ENCODE measurements at places on chromosomes 7 and 10.

GRCh38 chr7:70657571-70657970, 474.4 kb upstream of the GALNT17 start:
- DNase-seq: no peak

DNA sequence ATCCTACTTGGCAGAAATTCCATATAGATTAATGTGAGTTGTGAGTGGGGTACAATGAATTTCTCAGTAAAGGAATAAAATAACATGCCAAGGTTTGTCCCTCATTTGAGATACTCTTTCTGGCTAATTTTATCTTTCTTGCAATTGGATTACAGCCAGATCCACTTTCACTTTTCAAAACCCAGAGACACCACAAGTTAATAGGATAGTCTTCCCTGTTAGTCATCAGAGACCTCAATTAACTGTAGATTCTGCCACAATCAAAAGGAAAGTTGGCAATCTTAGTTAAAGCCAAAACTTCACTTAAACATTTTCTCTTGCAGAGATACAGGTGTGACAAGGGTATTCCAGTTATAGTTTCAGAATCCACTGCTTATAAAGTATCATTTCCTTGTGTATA, 91.4 kb upstream of the PHYHIPL start:
- DNase-seq: no peak

GRCh38 chr7:104935276-104935675, 78.7 kb upstream of the KMT2E start:
- no peak for DNase-seq

DNA sequence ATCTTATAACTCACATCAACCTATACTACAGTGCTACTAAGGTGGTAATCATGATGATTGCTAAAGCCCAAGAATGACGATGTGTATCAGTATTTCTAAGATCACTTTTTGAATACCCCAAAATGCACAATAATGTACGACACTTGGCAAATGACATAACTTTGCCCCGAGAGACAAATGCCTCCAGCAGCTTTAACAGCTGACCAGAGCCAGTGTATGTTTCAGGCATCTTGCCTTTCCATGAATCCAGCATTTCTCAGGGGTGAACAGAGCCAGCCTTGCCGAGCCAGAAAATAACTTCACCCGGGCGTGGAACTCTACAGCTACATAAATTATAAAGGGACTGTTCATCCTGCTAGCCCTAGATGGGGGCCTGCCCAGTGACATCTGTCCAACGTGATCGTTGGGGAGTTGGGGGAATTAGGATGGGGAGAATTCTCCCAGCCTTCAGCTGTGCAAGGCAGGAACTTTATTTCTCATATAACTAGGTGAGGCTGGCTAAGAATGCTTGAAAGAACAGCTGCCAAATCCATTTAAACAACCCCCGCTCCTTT, 1.8 kb downstream of the IGFBP3 start:
- DNase-seq: no peak

GRCh38 chr10:28738200-28738599, 60.9 kb downstream of the BAMBI start:
- no peak for DNase-seq

DNA sequence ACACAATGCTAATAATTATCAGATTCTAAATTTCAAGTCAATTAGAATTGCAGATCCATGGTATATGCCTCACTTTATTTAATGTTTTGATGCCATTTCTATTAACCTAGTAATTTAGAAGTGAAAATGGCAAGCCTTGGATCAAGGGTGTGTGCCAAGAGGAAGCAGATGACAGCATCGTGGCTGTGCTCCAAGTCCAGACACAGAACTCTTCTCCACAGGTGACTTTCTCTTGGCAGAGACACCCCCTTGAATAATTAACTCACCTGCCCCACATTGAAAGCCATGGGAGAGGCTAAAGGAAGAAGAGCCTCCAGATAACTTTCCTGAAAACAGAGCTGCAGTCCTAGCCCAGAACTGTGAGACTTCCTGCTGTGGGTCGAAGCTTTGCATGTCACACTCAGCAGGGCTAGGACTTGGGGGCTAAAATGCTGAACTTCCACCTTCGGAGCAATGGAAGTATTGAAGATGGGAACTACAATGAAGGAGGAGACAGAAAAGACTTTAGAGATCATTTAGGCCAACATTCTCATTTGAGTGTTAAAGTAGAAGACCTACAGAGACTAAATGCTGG, 996 bp upstream of the C10orf90 start:
- no peak for DNase-seq

GRCh38 chr10:20502903-20503585, 394.1 kb downstream of the NEBL start:
- DNase-seq: no peak

DNA sequence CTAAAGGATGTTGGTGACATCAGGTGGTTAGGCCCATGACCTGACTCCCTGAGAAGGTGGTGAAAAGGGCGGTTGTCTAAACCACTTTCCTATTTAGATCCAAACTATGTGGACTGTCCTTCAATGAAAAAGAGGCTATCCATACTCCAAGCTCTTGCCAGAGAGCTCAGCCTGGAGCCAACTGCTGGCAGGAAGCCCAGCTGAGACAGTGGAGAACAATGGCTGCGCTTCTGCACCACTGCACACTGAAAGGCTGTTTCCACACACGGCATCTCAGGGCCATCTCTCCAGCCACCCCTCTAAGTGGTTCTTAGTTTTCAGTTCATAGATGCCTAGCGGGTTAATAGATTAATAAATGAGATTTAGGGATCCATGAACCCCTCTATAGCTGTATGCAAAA, 488.8 kb upstream of the ZMIZ1 start:
- DNase-seq: no peak

GRCh38 chr7:29053105-29053872, 93.0 kb downstream of the CPVL start:
- DNase-seq: no peak

DNA sequence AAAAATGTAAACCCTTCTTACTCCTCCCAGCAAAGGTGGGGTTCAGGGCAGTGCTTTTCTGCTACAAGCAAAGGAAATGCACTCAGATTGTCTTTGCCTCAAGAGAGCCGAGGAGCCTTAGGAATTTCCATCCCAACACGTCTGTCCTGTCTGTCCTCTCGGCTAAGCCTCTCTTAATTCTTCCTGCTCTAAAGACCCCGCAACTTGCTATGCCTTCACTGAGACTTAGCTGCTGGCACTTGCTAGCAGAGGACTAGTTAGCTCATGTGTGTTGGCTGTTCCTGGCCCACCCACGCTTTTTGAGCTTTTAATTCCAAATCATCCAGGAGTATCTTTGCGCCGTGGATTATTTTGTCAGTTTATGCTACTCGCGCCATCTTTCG, 481 bp upstream of the NPM3 start:
- DNase-seq: no peak

DNA sequence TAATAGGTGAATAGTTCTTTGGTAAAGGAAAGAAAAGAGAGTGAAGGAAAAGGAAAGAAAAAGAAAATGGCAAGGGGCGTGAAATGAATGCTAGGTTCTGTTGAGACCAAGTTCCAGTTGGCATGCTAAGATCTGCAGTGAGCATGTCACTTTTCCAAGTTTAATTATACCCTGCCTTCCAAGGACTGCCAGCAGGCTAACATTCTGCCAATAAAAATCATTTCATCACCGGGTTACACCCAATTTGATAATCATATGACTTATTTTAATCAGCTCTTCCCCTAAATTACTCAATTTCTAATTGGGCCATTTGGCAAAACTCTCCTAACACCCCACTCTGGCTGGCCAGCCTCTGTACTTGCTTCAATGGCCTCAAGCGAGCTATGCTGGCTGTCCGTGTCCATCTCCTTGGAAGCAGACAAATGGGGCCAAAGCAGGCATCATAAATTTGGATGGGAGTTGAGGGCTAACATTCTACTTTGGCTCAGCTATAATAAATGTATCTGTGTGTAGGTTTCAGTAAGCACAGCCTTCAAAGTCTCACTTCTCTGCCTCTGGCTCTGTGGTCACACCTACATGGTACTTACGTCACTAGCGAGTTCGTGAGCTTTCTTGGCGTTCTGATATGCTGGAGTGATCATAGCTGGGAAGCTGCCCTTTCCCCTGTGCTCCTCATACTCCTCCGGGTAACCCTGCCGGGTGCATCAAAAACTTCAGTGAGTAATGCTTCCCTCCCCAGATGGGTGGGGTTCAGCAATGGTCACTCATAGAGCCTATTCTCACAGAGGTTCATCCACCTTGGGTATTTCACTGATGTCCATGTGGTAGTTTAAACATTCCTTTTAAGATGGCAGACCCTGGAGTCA, 17.3 kb downstream of the NRAP start:
- DNase-seq: no peak

DNA sequence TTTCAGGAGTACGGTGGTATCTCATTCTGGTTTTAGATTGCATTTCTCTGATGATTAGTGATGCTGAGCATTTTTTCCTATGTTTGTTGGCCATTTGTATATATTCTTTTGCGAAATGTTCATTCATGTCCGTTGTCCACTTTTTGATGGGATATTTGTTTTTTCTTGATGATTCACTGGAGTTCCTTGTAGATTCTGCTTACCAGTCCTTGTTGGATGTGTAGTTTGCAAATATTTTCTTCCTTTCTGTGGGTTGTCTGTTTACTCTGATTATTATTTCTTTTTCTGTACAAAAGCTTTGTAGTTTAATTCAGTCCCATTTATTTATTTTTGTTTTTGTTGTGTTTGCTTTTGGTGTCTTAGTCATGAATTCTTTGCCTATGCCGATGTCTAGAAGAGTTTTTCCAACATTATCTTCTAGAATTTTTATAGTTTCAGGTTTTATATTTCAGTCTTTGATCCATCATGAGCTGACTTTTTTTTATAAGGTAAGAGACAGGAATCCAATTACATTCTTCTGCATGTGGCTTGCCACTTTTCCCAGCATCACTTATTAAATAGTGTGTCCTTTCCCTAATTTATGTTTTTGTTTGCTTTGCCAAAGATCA, 320.5 kb downstream of the MAGI2 start:
- DNase-seq: no peak

DNA sequence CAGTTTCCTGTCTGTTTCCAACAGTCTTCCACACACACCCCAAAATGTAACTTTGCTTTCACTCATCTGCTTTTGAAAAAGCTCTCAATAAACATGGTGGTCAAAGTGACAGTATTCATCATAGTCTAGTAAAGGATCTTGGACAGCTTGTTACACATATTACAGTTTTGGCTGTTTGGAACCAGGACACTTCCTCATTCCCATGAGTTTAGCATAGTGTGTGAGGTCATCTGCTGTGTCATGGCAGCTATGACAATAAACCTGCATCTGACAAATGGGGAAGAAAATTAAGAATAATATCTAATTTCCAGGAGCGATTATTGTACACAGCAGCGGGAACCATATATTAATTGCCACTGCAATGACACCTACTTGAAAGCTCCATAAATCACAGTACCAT, 184.3 kb upstream of the SLC26A5 start:
- no peak for DNase-seq

DNA sequence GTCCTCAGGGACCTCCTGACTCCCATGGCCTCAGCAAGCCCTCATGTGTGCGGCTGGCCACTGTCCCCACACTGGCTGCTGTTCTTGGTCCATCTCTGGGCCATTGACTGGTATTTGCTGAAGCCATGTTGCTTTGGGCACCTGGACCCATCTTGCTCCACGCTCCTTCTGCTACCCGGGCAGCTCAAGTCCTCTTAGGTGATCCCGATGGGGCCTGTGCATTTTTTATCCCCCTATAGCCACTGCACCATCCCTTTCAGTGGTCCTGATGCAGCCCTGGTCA, 16.7 kb downstream of the RAMP3 start:
- no peak for DNase-seq

DNA sequence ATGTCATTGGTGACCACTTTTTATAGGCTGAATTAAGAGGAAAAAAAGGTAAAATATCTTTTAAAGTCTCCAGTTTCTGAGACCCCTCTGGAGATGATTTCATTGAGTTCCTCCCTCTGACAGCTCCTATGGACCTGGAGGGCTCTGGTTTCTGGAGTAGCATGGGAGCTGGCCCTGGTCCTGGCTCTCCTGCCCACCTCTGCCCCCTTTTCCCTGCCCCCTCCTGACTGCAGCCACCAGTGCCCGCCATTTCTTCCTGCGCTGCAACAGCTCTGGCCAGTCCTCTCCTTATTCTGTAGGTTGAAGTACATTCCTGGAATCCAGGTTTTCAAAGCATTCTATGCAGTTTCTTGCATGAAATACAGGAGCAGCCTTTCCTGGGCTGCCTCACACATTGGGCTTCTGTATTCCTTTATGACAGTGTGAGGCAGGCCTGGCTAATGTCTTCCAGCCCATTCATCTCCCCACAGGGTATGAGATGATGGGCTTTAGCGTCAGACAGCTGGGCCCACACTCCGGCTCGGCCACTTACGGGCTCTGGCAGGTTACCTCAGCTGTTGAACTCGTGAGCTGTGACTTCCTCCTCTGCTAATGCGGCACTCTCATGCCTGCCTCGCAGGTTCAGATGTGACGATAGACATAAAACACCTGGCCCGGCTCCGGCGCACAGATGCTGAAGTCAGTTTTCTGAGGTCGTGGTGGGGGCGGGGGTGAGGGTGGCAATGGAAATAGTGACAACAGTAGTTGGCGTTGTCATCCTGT, 101.7 kb downstream of the MGMT start:
- DNase-seq: no peak

DNA sequence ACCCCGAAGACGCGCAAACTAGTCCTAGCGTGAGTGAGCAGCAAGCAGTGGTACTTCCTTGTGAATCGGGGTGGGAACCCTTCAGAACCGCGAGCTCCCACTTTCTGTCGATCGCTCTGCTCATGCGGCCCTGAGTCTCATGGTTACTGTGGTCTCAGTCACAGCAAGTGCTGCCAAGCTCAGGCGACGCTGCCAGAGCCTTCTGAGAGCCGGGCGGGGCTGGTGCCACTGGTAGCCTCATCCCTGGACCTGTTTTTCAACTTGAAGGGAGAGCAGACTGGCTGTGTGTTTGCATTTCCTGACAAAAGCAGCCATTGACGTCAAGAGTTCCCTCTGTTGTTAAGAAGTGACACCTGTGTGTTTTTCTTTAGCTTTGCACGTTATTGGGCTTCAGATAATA, 32.9 kb upstream of the BHLHA15 start:
- DNase-seq: no peak

DNA sequence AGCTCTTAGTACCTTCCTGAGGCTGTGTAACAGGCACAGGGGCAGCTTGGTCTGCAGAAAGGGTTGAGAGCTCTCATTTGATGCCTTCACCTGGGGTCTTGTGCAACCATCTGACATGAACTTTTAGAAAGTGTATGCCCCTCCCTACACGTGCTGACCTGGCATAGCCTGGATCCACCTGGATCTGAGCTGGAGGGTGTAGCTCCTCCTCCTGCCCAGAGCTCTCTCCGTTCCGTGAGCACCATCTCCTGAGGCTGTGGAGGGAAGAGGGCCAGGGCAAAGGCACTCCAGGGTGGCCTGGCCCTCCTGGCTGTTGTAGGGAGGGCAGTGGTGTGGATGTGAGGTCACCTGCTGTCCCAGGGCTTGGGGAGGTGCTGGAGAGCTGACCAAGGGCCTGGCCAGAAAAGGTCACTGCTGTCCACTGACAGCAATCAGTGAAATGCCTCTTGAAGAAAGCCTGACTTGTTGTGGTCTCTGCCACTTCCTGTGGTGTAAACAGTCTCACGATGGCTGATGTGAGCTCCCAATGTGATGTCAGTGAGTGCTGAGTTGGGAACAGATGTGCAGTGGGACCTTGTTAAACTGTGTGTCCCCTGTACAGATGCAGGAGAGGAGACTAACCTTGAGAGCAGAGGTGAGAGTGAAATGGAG, 23.0 kb downstream of the AMZ1 start:
- no peak for DNase-seq
